ENCODE measurements at places on chromosomes 5 and 9. TPM values are rescaled to one million over a fixed set of nuclear protein-coding genes. Genes with fewer than 3 reads are reported as not detected.

Gene WNT8A
- not detected for total RNA-seq

Gene SLC1A3
- total RNA-seq: 3.0 TPM

Gene IL9
- total RNA-seq: not detected

Gene SERF1B
- 13.6 TPM for total RNA-seq

Gene XRCC4
- total RNA-seq: not detected

Gene TMEM252
- total RNA-seq: not detected

Gene BTNL8
- not detected for total RNA-seq

Gene IFNA21
- not detected for total RNA-seq

Gene TUSC1
- total RNA-seq: 45.7 TPM

Gene ESM1
- total RNA-seq: not detected

Gene TPRN
- total RNA-seq: 2.8 TPM

Gene ZNF608
- 15.4 TPM for total RNA-seq

Gene CAVIN4
- not detected for total RNA-seq

Gene RAB24
- 68.8 TPM for total RNA-seq

Gene CDC20B
- total RNA-seq: not detected

Gene OR1J2
- total RNA-seq: not detected

Gene DEPDC1B
- total RNA-seq: 2.4 TPM

Gene ARL14EPL
- total RNA-seq: not detected

Gene TMEM141
- 10.9 TPM for total RNA-seq

Gene CARTPT
- total RNA-seq: 12.7 TPM

Gene SPINK6
- not detected for total RNA-seq

Gene FRRS1L
- total RNA-seq: 0.11 TPM

Gene DPM2
- 18.2 TPM for total RNA-seq

Gene TAS2R1
- not detected for total RNA-seq

Gene ABLIM3
- 25.8 TPM for total RNA-seq

Gene PRELID1
- 376 TPM for total RNA-seq

Gene RNF44
- 24.1 TPM for total RNA-seq

Gene FBXL7
- total RNA-seq: 30.4 TPM

Gene INSL4
- total RNA-seq: not detected

Gene TTC1
- total RNA-seq: 13.7 TPM

Gene CMBL
- total RNA-seq: 0.75 TPM

Gene LRRC19
- not detected for total RNA-seq

All from ascending aorta (tissue), 2 donors.